ENCODE measurements at places on chromosomes 6 and 20.

- DNase-seq: no peak
Observed at GRCh38 chr6:78062993-78063392, 410.2 kb downstream of the MEI4 start.

DNA sequence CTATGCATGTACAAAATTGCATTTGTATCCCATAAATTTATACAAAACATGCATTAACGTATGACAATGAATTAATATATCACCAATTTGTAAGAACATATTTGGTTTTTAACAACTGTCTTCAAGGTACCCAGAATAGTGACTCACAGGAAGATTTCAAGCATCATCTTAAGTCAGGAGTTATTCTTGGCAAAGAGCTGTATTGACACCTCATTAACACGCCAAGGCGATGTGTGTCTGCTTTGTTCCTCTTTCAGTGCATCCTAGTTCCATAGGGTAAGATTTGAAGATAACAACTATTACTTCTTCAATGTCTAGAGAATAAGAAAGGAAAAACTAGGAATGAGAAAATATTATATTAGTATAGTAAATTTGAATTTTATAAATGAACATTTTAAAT, 35.8 kb upstream of the TPD52L1 start:
- DNase-seq: peak; percentile 32

DNA sequence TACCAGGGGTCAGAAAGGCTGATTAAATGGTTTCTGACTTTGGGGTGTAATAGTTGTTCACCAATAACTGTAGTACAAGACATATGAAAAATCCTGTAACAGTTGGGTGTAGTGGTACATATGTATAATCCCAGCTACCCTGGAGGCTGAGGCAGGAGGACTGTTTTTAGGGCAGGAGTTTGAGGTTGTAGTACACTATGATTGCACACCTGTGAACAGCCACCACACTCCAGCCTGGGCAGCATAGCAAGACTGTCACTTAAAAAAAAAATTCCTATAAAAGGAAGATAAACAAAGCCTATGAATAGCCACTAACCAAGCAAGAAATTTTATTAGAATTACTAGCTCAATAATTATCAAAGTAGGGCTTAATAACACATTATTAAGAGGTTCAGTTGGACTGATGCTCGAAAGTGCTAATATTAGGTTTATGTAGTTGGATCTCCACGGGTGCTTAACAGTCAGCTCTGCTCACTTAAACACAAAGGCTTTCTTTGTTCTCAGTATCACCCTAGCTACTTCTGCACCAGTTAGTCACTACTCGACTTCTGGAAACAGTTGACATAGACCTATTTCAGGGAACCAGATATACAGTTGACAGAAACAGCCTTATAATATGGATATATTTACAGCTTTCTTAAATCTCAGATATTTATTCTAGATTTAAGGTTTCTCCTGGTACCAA, 113.0 kb downstream of the MTFR2 start:
- DNase-seq: no peak

GRCh38 chr6:132995432-132995831, 181.1 kb downstream of the RPS12 start:
- DNase-seq: no peak

DNA sequence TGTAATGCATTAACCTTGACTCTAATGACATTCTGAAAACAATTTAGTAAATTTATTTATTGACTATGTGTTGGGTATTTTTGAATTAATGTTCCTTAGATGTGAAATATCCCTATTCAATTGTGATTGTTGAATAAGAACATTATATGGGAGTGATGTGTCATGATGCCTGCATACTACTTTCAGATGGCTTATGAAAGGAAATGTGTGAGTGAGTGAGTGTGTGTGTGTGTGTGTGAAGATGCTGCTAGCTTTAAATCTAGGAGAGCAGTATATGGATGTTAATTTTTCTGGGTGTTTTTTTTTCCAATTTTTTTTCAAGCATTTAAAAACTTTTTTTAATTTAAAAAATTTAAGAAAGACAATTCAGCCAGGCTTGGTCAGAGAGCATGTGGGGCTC, 32.5 kb upstream of the NT5E start:
- DNase-seq: no peak

DNA sequence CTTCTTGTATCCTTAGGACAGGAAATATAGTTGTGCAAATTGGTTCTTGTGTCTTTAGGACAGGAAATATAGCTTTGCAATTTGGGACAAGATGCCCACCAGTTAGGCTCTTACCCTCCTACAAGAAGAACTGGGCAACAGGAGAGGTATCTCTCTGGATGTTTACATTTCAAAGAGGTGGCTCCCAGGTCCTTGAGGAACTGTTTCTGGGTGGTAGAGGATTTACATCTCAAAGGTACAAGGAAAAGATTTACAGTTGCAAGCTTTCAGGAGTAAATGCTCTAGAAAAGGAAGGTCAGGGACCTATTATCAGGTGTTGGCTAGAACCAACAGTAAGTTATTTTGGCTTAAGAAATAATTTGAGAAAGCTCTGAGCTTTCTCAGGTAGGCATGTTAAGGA, 19.2 kb downstream of the RNF182 start:
- no peak for DNase-seq

- DNase-seq: no peak
Observed at GRCh38 chr6:135048915-135049314, 5.7 kb downstream of the HBS1L start.

DNA sequence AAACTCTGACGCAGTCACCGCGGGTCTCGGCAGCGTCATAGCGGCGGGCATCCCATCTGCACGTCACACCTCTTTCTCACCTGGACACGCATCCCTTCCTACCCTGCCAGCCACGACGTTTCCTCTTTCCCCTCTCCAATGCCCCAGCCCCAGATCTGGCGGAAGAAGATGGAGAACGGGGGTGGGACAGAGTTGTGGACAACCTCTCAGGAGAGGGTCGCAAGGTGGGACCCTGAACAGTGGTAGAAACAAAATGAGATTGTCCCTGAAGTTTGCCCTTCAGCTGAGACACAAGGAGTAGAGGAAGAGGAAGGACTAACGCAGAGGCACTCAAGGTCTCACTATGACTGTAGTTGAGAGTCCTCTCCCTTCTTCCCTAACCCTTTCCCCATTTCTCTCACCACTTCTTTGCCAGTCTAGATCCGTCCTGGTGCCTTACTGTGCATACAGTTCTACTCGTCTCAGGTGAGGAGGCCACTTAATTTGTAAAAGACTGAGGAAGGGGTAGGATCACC, 562 bp downstream of the TRIM39 start:
- no peak for DNase-seq

DNA sequence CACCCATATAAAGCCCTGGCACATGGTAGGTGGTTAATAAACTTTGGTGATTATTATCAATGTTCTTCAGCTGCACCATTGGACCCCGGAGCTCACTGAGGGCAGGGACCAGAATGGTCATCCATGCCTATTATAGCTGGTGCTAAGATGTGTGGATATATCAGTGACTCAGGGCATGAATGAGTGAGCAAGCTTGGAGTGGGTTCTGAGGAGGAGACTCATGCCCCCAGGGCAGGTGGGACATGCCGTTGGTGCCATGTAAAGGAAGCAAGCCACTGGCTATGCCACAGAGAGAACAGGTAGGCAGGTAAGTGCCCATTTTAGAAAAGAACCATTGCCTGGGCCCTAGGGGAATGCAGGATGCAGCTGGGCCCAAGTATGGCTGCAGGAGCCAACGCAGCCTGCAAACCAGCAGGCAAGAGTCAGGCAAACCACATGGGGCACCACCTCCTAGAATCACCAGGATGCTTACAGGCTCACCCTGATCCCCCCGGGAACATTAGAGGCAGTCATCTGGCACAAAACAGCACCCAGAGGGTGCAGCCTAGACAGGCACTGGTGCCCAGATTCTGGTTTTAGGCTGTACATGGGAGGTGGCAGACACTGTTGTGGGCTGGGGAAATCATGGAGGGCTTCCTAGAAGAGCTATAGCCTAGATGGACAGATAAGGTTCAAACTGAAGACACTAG, 23.5 kb downstream of the PLAGL2 start:
- DNase-seq: no peak

DNA sequence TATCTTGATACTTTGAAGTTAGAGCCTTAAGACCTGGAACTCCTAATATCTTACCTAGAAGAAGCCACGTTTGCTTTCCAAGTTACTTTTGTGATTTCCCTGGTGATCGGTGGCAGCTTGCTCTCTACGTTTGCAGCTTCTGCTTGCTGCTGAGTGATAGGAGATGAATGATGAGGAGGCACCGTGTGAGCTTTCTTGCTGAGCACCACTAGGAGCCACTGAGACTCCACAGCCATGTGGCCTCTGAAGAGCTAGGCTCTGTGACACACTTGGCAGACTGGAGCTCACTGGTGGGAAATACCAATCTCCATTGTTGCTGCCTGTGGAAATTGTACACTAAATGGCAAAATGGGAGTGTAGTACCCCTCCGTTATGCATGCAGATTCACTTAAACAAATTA, 161.8 kb downstream of the IBTK start:
- no peak for DNase-seq

GRCh38 chr6:34338811-34339210, 53.7 kb downstream of the NUDT3 start:
- no peak for DNase-seq

GRCh38 chr6:78810146-78810545, 57.2 kb upstream of the IRAK1BP1 start:
- peak; percentile 75 for DNase-seq

DNA sequence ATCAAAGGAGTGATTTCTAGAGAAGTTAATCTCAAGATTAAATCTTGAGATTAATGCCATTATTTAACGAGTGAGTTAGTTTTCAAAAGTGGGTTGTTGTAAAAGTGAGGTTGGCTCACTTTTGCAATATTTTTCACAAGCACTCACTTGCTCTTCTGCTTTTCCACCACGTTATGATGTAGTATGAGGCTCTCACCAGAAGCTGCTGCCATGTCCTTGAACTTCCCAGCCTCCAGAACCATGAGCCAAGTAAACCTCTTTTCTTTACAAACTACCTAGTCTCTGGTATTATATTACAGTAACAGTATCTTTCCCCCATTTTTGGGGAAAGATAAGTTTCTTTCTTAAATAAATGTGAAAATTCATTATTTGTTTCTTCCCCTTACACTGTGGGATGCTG, 227.6 kb upstream of the ZFP64 start:
- DNase-seq: no peak

DNA sequence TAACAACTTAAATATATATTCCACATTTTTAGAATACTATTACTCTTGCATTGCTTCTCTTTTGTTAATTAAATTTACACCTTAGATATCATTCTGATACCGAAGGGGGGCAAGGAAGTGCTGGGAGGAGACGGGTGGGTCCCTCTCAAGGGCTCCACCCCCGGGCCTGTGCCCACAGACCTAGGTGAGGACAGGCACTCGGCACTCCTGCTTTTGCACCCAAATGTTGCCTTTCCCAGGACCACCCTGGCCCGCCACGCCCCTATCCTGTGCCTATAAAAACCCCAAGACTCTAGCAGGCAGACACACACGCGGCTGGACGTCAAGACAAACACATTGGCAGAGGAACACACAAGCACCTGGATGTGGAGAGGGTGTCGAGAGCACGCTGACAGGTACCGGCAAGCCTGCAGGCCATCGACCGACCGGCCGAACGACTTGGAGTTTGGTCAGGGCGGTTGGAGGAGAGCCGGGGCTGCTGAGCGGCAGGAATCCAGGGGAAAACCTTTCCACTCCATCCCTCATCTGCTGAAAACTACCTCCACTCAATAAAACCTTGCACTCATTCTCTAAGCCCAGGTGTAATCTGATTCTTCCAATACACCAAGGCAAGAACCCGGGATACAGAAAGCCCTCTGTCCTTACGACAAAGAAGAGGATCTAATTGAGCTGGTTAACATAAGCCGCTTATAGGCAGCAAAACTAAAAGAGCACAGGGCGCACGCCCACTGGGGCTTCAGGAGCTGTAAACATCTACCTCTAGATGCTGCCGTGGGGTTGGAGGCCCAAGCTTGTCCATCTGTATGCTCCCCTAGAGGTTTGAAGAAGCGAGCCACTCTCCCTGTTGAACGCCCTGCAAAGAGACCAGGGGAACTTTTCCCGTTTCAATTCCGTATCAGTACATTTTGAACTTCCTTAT, 197.4 kb upstream of the PRSS16 start:
- DNase-seq: no peak

GRCh38 chr6:151377095-151377494, 14.3 kb downstream of the ZBTB2 start:
- DNase-seq: no peak

GRCh38 chr6:47161176-47161687, 119.1 kb upstream of the ADGRF1 start:
- DNase-seq: peak; percentile 31

DNA sequence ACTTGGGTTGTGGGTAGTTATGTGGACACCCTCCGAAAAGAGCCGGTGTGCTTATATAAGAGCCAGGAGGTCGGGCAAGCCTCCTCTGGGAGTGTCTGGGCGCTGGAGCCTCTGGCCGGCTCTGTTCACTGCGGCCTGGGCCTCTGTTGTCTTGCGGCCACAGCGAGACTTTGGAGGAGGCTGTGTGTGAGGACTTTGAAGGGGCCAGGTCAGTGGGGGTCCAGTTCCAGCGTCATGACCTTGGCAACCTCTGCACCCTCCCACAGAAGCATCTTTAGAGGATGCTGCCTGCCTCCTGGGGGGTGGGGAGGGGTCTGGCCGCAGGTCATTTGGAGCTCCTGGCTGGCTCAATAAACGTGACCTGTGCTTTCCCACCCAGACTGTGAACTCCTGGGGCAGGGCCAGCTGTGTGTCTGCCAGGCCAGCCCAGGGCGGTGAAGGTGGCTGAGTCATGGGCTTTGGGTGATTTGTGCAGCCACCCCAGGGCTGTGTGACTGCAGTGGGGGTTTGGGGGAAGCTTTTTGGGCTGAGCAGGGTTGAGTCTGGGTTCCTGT, 1.2 kb downstream of the TCEA2 start:
- no peak for DNase-seq

Data from choroid plexus epithelial cell (primary cell).